ENCODE measurements at places on chromosomes 5 and 9.

GRCh38 chr9:123276551-123276950, 8.2 kb upstream of the STRBP start:
- ATAC-seq = no peak

GRCh38 chr9:126401107-126401506, 74.5 kb downstream of the MVB12B start:
- no peak for ATAC-seq

DNA sequence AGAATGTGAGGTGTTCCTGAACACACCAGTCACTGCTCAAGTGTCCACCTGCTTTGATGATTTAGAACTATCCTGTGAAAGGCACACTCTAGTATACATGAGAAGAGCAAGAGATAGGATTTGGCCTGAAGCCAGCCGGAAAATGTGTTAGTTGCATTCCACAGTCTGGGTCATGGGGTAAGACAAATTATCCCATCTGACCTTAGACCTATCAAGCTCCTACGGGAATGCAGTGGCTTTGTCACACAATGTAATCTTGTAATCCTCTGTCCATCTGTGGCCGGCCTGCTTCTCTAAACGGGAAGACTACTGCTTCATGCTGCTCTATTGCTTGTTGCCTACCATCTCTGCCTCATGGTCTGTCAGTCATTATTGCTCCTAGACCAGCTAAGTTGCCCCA, 92.4 kb upstream of the PRRC1 start:
- no peak for ATAC-seq

- no peak for ATAC-seq
Measured at GRCh38 chr5:155066886-155067595, 53.5 kb downstream of the KIF4B start.

DNA sequence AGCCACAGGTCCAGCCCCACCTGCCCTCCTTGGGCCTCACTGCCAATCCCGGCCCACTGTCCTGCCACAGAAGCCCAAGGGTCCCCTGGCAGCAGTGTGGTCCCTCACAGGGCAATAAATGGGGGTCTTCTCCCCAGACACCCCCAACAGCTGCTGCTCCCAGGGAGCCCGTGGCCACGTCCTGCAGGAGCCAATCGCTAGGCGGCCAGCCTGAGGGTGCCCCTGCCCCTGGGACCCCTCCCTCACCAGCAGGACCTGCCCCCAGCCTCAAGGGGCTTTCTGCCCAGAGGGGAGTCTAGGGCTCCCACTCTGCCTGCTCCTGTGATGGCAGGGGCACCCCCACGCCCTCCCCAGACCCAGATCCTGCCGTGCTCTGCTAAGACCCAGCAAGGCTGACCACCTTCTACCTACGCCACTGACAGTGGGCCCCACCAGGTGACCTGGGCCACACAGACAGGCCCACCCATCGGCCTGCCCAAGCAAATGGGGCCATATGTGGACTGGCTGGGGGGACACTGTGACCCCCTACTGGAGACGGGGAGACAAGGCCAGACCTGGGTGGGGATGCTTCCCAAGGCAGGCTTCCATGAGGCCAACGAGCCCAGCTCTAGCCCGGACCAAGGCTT, 17.0 kb downstream of the NOTCH1 start:
- no peak for ATAC-seq

GRCh38 chr9:78089111-78089510, 57.5 kb upstream of the GNAQ start:
- no peak for ATAC-seq

GRCh38 chr5:118946138-118946800, 42.1 kb downstream of the DTWD2 start:
- ATAC-seq = no peak
